ENCODE measurements at places on chromosomes 6 and 20. TPM values are rescaled to one million over a fixed set of nuclear protein-coding genes. Genes with fewer than 3 reads are reported as not detected.

NKAIN2 gene
- polyA plus RNA-seq, result 1.5 TPM

ZNF343 gene
- polyA plus RNA-seq, result 4.1 TPM

PEDS1 gene
- polyA plus RNA-seq, result 26.8 TPM

ECT2L gene
- polyA plus RNA-seq, result 0.23 TPM

C20orf144 gene
- polyA plus RNA-seq, result 0.05 TPM

ZBTB24 gene
- polyA plus RNA-seq, result 2.2 TPM

SLC17A1 gene
- not detected for polyA plus RNA-seq

DTNBP1 gene
- 17.2 TPM for polyA plus RNA-seq

RIPOR3 gene
- 12.9 TPM for polyA plus RNA-seq

PLA2G7 gene
- polyA plus RNA-seq, result 0.16 TPM

SPATA25 gene
- polyA plus RNA-seq, result 1.7 TPM

E2F3 gene
- 3.9 TPM for polyA plus RNA-seq

MLIP gene
- polyA plus RNA-seq, result 154 TPM

RGS17 gene
- polyA plus RNA-seq, result 0.07 TPM

BPIFB4 gene
- polyA plus RNA-seq, result not detected

DBNDD2 gene
- 228 TPM for polyA plus RNA-seq

SYCP2 gene
- 1.7 TPM for polyA plus RNA-seq
